ENCODE measurements at places on chromosomes 3 and 15.

DNA sequence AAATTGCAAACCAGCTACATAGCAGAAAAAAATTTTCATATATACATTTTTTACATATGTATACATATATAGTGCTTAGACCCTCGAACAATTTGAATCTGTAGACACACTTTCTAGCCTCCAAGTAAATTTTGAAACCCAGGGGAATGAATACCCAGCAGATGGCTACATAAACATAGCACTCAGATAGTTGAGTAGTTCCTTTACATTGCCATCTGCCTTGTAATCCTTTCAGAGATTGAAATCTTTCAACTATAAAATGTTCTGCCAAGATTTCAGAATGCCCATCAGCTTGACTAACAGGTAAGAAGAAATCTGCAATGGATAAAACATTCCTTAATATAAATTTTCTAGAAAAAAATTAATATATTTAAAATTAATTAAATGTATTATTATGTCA lies 1333.5 kb upstream of the CADM2 start:
- DNase-seq: no peak

- no peak for DNase-seq
Measured at GRCh38 chr15:41566121-41566885, 7.3 kb downstream of the TYRO3 start.

DNA sequence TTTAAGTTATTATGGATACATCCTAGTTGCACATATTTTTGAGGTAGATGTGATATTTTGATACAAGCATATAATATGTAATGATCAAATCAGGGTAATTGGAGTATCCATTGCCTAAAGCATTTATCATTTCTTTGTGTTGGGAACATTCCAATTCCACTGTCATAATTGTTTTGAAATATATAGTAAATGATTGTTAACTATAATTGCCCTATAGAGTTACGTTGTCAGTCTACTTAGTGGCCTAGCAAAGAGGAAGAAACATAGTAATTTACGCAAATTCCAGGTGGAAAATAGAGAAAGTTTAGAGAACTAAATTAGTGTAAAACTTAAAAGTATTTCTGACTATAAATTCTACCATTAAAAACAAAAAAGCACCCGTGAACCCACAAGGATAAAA lies 24.9 kb downstream of the NXPE3 start:
- DNase-seq: no peak

GRCh38 chr3:10651506-10651905 lies 146.1 kb upstream of the ATP2B2 start:
- DNase-seq: no peak

DNA sequence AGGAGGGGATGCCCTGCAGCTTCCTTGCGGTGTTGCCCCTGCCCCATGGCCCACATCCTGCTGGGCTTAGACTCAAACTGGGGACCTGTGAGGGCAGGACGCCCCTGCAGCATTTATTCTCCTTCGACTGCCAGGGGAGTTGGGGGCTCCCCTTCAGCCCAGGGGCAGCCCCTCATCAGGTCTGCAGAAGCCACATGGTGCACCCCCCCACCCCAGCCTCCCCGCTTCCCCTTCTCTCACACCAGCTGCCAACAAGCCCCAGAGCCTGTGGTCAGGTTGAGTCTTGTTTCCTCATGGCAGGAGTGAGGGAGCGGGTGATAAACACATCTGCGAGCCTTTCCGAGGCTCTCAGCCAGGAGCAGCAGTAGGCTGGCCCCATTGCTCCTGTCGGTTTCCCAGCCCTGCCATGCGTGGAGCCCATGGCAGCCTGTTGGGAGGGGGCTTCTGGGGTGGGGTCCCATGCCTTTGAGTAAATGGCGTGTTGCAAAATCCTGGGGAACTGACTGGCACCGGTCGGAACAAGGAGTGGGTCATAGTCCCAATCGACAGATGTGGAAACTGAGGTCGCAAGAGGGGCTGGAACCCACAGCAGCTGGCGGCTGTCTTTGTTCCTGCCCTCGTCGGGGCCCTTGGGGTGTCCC lies 27.8 kb downstream of the WNT7A start:
- no peak for DNase-seq

GRCh38 chr15:63870043-63870394 lies 36.3 kb upstream of the HERC1 start:
- DNase-seq: no peak

DNA sequence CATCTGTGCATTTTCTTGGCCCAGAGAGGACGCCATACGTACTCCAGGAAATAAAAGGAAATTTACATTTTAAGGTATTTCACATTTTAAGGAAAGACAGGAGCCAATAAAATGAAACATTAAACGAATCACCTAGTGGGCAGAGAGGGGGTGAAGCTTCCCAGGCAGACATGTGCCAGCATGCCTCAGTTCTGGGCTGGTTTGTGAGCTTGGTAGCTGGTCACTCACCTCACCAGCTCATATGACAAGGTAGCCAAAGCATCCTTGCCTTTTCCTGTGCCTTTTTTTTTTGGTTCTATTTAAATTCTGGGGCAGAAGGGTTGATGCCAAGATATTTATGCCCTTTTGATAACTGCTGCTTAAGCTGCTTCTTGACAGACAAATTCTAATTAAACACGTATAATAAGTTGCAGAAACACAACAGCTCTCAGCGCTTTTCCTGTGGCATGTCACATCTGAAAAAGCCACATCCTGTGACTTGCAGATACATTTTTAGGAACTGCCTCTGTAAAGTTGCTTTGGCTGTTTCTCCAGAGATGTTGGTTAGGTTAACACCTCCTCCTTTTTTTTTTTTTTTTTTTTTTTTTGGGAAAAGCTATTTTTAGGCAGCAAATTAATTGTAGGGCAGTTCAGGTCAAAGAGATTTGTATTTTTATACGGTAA lies 218.6 kb downstream of the PDCD6IP start:
- DNase-seq: no peak

DNA sequence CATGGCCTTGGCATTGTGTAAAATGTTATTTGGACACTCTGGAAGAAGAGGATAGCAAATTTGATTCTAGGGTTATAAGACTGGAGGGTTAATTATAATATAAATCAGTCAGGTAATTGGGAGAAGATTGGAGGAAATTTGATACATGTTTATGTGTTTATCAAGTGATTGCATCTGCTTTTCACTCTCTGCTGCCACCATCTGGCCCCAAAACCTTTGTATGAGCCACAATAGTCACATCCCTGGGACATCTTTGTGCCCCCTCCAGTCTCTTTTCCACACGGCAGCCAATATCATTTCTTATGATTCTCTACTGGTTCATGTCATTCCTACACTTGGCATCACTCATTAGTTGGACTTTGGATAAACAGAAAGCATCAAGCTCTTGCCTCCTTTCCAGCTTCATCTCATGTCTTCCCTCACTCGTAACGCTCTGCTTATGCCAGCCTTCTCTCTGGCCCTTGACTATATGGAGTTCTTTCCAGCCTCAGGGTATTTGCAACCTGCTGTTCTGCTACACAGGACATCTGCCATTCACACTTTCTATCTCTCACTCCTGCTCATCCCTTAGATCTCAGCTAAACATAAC lies 602.3 kb upstream of the SUCLG2 start:
- peak; percentile 10 for DNase-seq

DNA sequence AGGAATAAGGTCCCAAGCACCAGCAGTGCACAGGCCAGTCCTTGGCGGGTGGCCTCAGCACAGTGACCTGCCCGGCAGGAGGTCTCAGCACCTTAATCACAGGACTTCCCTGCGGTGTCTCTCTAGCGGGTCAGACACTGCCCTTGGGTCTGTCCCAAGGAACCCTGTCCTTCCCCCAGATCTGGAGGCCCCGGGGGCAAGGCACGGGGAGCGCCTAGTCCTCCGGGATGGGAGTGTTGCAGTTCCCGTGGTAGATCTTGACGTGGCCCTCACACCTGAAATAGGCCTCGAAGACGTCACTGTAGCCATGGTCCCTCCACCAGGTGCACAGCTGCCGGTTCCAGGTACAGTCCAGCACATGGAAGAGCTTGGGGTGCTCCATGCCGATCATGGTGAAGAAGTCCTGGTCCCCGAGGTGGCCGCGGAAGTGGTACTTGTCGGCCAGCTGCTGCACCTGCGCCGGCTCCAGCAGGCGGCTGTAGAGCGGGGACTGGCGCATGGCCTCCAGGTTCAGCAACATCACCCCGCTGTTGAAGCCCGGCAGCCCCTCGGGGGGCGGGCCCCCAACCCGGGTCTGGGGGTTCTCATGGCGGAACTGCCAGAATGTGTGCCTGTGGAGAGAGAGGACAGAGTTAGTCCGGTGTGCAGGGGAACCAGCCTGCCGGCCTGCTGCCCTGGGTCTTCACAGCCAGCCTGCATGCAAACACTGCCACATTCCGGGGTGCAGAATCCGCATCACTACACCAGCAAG lies 201.3 kb downstream of the XXYLT1 start:
- DNase-seq: no peak

- DNase-seq: no peak
Measured at GRCh38 chr15:66965201-66965900, 100.1 kb upstream of the SMAD3 start.

- no peak for DNase-seq
Measured at GRCh38 chr3:72892081-72892775, 4.4 kb downstream of the GXYLT2 start.
